ENCODE measurements at places on chromosomes 6 and 20.

DNA sequence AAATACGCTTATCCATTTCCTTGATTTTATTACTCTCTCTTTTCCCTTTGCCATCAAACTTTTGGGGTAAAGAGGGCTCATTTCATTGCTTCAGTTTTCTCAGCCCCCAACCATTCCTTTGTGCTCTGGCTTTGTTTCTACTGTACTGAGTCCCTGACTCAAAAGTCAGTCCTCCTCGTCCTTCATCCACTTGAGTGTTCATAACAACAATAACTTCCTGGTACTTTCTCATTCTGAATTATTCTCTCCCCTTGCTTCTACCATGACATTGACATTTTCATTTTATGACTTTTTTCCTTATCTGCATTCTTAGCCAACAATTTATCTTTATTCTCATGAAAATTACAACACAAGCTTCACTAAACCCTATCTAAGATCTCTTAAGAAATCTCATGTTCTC, 911 bp downstream of the ENPP3 start:
- no peak for DNase-seq

- peak; percentile 44 for DNase-seq
Observed at GRCh38 chr20:50020288-50020687, 37.5 kb downstream of the SNAI1 start.

- no peak for DNase-seq
Observed at GRCh38 chr6:6586671-6587526, 1.6 kb upstream of the LY86 start.

DNA sequence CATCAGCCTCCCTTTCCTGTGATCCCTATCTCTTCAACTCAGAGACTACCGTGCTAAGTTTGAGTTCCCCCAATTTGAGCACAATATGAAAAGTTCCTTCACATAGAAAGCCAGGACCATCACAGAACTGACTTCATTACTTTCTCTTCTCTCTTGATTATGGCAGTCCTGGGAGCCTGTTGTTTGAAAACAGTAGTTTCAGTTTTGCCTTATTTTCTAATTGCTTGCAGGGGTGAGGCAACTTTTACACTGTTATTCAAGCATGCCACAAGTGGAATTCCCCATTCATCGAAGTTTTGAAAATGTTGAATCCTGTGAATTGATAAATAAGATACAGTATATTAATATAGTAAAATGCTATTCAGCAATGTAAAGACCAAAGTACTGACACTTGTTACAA, 569.7 kb upstream of the MARCKS start:
- no peak for DNase-seq

- DNase-seq = peak; percentile 94
Observed at GRCh38 chr6:2714111-2714895, 36.4 kb downstream of the MYLK4 start.

DNA sequence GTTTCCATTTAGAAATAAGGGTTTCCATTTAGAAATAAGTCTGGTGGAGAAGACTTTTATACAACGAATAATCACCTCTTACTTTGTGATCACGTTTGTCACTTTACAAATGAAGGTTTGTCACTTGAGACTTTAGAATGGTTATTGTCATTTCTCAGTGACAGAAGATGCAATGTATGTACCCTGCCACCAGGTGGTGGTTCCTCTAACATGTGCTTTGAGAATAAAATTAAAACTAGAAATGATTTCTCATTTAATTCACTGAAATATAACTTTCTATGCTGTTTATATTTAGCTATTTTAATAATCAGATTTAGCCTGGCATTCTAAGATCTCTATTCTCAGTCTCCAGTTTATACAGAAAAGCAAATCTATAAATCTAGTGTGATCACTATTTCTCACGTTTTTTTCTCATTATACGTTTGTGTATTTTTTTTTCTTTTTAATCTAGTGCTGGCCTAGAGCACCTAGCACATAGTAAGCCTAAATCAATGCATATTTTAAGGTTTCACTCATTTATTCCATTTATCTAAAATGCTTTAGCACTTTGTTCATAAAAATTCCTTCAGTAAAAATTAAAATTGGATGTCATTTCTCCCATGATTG, 57.4 kb upstream of the TFAP2D start:
- DNase-seq = no peak

GRCh38 chr6:161480421-161481155, 206.7 kb upstream of the AGPAT4 start:
- no peak for DNase-seq

- no peak for DNase-seq
Observed at GRCh38 chr20:8661229-8661952, 407.5 kb upstream of the PLCB4 start.

DNA sequence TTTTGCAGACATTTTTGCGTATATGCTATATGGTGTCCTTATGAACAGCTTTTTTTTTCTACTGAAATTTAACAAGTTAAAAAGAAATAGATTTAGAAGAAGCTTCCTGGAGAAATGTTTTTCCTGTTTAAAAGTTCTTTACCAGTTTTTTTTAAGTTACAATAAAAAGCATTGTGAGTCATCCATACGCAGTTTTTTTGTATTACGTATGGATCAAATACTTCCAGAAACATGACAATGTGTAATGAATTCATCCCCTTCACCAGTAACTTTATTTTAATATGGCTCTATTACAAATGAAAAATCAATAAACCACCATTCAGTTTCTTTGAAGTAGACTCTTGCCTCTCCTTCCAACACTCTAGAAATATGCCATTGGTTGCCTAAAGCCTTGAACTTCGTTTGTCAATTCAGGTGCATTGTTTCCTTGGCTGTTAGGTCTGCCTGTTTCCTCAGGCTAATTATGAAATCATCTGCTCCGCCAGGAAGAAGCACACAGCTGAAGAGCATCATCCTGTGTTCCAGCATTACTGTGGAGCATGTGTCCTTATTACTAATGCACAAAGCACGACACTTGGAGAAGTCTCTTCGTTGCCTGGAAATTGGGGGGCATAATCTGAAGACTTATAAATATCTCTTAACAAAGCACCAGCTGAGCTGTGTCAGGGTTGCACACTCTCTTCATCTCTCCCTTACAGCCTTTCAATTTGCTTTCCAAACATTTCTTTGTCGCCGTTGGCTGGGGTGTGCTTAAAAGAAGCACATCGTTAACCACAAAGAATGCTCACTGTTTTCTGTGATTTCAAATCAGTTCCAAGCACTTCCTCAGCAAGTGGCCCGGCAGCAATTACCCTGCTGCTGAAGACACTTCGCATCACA, 9.6 kb downstream of the MOXD1 start:
- DNase-seq = peak; percentile 91

- DNase-seq = no peak
Observed at GRCh38 chr20:59624401-59624800, 20.1 kb downstream of the PHACTR3 start.

DNA sequence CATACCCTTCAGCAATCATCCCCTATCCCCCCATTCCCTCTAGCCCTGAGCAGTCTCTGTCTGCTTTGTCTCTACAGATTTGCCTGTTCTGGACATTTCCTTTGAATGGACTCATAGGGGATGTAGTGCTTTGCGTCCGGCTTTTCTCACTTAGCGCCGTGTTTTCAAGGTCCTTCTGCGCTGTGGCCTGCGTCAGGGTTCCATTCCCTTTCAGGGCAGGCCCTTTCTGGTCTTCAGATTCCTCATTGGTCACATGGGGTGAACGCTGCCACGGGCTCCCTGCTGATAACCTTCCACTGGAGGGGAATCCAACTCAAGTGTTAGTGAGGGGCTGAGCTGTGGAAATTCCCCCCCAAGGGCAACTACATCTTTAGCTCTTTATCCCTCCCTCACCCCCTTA, 36.4 kb upstream of the APCDD1L start:
- no peak for DNase-seq

- DNase-seq = peak; percentile 95
Observed at GRCh38 chr6:143141442-143141841, 80.8 kb downstream of the AIG1 start.

Measured in fibroblast of skin of right biceps (primary cell).